Stimulated activated naive B cell treated with anti-CD40 and anti-IgM and Interleukin-4, amounts not matched to agents 10 μg/mL and 1 μg/mL and 100 μg/mL, for 72 hours (primary cell): ENCODE measurements at places on chromosomes 5 and 9.

DNA sequence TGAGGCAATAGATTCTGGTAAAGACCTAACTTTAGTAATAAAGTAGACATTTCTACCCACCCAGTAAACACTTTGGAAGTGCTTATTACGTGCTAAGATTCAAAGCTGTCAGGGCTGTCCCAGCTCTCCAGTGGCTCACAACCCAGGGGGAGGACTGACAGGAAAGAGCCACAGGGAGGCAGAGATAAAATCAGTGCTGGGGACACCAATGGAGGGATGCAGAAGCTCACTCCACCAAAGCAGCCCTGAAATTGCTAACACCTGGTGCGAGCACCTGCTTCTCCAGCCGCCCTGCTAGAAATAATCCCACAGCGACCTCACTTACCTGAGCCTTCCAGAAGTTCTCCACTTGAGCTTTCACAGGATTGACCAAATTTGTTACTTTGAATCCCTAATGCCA lies 501.0 kb downstream of the BNC2 start:
- no peak for DNase-seq

GRCh38 chr5:56588636-56589480 lies 226.5 kb upstream of the MAP3K1 start:
- DNase-seq: peak; percentile 82

DNA sequence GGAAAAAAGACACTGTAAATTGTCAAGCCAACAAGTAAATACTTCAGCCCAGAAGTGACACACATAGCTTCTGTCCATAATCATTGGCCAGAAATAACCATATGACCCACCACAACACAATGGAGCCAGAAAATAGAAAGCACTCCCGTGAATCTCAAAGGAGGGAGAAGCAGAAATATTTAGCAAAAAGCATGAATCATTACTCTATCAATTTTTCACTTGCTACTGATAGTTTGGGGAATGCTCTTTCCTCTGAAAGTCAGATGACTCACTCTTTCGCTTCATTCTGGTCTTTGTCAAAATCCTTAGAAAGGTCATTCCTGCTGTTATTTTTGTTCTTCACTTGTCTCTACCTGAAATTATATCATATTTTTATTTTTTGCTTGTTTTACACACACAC lies 312.6 kb downstream of the TMEM232 start:
- DNase-seq: no peak

DNA sequence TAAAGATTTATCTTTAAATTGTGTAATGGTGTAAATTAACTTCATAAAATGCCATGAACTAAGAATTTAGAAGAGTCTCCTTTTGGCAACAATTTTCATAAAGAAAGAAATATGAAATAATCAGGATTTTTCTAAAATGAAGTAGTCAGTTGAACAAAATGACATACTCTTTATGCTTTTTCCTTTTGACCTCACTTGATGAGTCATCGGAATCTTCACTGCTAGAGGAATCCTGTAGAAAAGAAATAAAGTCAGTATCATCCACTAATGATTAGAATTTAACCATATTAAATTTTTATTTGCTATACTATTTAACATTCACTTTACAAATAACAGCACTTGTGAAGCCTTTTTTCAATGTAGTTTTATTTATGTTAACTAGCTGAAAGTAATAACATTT lies 26.1 kb downstream of the CHD1 start:
- DNase-seq: no peak

GRCh38 chr5:148840531-148840930 lies 14.1 kb downstream of the ADRB2 start:
- no peak for DNase-seq

DNA sequence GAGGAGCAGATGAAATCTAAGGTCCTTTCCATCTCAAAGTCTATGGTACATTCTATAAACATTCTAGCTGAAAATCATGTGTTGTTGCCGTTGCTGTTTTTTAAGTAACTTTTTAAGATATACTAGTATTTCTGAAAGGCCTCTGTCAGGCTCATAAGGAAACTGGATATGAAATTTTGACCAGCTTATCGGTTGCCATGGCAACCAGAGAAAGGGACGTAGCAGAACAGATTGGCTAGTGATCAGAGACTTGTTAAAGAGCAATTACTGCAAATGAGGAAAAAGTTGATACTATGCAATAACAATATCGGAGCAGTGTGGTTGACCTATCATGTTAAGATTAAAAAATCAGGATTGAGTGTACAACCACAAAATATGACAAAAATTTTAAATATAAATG lies 57.0 kb upstream of the RNF180 start:
- no peak for DNase-seq

DNA sequence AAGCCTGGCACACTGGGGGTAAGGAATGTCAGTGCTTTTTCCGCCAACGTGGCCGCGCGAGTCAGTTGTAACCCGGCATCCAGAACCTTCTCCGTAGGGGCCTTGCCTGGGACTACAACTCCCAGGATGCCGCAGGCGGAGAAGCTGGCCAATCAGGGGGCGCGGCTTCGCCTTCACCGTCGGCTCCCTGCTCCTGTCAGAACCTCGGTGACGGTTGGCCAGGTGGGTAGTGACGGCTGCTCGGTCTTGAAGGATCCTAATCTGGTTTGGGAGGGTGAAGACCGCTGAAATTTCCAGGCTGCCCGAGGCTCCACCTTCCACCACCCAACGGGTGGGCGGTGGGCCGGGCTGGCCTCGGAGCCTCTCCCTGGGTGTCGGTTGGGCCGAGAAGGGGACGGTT lies at the start of gene C5orf58:
TSS of gene C5orf58 (plus strand) at position 200 of the 400 bp plus-strand sequence. CDS start 1,992 bp downstream, outside the sequence.
- no peak for DNase-seq

DNA sequence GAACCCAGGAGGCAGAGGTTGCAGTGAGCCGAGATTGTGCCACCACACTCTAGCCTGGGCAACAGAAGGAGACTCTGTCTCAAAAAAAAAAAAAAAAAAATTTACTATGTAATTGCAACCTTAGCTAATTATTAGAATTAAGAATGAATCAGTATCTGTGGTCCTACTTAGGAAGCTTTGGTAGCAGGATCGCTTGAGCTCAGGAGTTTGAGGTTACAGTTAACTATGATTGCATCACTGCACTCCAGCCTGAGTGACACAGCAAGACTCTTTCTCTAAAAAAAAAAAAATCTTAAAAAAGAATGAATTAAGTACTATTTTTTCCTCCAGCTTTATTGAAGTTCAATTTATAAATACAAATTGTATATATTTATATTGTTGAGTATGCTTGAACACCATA lies 16.7 kb downstream of the NDUFAF2 start:
- no peak for DNase-seq

DNA sequence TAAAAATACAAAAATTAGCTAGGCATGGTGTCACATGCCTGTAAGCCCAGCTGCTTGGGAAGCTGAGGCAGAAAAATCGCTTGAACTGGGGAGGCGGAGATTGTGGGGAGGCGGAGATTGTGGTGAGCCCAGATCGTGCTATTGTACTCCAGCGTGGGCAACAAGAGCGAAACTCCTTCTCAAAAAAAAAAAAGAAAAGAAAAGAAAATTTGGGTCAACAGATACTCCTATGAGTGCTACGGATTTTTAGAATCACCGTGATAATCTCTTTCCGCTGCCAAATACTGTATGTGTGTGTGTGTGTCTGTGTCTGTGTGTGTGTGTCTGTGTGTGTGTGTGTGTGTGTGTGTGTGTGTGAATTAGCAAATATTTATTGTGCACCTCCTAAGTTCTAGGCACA lies 64.4 kb downstream of the ARRDC3 start:
- no peak for DNase-seq

GRCh38 chr5:146399481-146399880 lies 47.7 kb upstream of the TCERG1 start:
- DNase-seq: no peak

- no peak for DNase-seq
These were observed 186.2 kb downstream of the CACNA1B start for GRCh38 chr9:138063785-138064184.

DNA sequence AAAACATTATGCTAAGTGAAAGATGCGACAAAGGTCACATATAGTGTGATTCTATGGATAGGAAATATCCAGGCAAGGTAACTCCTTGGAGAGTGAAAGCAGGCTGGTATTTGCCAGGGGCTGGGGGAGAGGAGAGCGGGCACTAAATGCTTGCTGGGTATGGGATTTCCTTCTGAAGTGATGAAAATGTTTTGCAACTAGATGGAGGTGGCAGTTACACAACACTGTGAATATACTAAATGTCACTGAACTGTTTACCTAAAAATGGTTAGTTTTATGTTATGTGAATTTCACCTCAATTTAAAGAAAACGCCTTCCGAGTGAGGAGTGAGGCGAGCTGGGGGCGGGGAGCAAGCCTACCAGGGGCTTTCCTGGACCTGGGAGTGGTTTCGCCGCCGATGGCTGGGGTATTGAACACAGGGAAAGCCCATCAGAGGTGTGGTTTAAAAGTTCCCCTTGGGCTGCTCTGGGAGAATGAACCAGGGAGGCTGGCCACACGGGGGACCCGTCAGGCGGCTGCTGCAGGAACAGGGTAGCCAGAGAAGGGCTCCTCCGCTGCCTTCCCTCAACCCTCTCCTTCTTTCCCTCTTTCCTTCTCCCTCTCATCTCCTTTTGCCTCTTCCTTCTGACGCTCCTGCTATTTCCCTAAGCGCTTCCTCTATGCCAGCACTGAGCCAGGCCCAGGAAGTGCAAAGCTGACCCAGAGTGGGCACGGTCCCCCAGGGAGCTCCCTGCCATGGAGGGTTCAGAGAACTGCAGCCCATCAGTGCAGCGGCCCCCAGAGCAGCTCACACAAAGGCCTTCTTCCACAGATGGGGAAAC lies 4.9 kb downstream of the AKNA start:
- DNase-seq: peak; percentile 74

GRCh38 chr5:59169081-59169767 lies 586.3 kb downstream of the RAB3C start:
- DNase-seq: no peak

- no peak for DNase-seq
These were observed 171.0 kb upstream of the TUT7 start for GRCh38 chr9:86525182-86525581.

GRCh38 chr5:142678529-142678928 lies 7.4 kb downstream of the FGF1 start:
- no peak for DNase-seq

DNA sequence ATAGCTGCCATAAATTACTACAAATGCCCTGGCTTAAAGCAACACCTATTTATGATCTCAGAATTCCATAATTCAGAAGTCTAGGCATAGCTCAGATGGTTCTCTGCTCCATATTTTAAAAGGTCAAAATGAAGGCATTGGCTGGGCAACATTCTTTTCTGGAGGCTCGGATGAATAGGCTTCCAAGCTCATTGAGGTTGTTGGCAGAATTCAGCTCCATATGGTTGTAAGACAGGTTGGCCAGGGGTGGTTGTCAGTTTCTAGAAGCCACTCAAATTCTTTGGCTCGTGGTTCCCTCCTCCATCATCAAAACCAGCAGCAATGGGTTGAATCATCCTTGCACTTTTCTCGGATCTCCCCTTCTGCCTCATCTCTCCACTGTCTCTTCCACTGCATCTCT lies 49.4 kb downstream of the TGFBR1 start:
- DNase-seq: no peak
